Activated CD4-positive, alpha-beta T cell treated with anti-CD3 and anti-CD28 coated beads for 1 hour (primary cell): ENCODE measurements at places on chromosomes 3 and 15.

DNA sequence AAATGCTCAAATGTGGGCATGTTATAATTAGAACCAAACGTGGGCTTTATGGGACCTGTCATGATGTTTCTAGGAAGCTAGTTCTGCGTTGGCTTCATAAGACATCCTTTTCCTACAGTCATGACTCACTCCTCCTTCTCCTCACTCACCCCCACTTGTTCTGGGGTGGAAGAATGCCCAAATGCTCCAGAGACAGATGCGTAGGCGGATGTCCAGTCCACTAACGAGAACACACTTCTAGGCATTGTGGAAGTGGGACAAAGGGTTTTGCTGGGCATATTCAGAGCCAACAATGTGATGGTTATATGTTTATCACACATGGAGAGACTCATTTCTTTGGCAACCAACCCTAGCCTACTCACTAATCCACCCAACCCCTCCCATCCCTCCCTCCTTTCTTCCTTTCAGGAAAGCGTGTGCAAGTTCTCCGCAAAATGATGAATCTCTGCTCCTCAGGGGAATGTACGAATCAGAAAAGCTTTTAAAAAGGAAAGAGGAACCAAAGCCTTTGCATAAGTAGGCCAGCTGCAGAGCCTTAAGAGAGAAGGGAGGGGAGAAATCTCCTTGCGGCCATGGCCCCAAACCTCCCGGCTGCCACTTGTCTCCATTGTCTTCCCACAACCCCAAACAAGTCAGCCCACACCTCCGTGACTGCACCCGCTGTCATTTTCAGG lies 123.0 kb upstream of the SPRED1 start:
- no peak for DNase-seq

GRCh38 chr3:71240034-71240433 lies 343.5 kb downstream of the FOXP1 start:
- no peak for DNase-seq

- no peak for DNase-seq
Observed at GRCh38 chr15:47405365-47406162, 311.7 kb upstream of the SEMA6D start.

- DNase-seq = no peak
Observed at GRCh38 chr3:121796970-121797369, 37.9 kb downstream of the IQCB1 start.

GRCh38 chr3:120443626-120444123 lies 7.1 kb downstream of the FSTL1 start:
- DNase-seq = no peak

DNA sequence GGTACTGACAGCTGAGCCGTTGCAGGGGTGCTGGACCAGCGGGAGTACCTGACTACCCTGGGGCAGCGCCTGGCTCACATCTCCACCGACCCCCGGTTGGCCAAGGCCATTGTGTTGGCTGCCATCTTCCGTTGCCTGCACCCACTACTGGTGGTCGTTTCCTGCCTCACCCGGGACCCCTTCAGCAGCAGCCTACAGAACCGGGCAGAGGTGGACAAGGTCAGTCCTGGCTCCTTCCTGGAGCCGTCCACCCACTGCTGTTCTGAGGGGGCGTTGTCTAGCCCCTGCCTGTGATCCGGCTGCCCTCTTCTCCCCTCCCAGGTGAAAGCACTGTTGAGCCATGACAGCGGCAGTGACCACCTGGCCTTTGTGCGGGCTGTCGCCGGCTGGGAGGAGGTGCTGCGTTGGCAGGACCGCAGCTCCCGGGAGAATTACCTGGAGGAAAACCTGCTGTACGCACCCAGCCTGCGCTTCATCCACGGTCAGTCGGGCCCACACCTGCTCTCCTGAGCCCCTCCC lies 45.7 kb downstream of the DHX30 start:
- no peak for DNase-seq

- no peak for DNase-seq
Observed at GRCh38 chr15:78048628-78048920, 28.9 kb downstream of the TBC1D2B start.

DNA sequence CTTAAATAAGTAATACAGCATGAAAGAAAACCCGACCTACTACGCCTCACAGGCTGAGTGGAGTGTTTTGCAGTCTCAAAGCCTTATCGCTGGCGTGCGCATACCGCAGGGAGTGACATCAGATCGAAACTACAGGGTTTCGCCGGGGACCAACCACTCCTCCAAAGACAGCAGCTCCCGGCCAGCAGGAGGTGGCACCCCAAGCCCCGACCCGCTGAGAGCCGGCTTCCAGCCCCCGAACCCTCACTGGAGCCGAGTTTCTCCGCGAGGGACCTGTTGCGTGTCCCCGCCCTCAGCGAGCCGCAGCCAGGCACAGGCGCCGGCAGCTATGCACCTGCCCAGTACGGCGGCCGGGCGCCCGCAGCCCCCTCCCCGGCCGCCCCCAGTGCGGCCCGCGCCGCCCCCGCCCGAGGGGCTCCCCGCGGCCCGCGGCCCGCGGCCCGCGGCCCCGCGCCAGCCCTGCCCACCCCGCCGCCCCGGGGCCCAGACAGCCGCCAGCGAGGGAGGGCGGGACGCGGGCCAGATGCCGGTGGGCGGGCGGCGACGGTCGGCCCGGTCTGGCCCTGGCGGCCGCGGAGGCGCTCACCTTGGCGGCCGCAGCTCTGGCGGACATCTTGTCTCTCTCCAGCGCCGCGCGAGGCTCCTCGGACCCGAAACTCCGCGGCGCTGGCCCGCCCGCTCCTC lies 710 bp downstream of the TJP1 start:
- no peak for DNase-seq

GRCh38 chr15:39720081-39720480 lies 62.6 kb downstream of the FSIP1 start:
- DNase-seq = no peak

DNA sequence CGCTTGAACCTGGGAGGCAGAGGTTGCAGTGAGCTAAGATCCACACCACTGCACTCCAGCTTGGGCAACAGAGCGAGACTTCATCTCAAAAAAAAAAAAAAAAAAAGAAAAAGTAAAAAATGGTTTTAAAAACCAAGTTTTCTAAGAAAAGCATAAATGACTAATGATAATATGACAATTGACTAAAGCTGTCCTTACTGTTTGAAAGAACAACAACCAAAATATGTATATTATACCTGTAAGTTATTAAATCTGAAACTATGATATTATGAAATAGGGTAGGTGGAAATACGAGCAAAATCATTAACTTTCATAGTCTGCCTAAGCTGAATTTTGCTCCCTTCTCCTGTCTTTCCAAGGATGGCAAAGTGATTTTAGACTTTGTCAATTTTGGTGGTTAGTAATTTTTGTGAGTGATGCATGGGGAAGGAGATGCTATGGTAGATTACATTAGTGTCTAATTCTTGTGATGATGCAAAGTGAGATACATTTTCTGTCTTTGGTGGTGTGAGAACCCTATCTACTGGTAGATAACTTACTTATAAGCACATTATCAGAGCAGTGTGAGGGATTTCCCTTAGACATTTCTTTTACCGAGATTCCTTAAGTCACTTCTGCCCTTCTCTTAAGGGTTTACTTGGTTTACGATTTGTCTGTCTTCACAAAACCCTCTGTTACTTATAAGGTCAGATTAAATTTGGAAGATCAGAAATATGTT lies 10.6 kb upstream of the CHD2 start:
- no peak for DNase-seq
